ENCODE measurements at places on chromosomes 5 and 9.

- DNase-seq = no peak
Observed at GRCh38 chr9:70100362-70100761, 56.7 kb downstream of the MAMDC2 start.

GRCh38 chr9:70020217-70020616, 23.4 kb upstream of the MAMDC2 start:
- no peak for DNase-seq

- no peak for DNase-seq
Observed at GRCh38 chr5:169029661-169030274, 271.2 kb downstream of the SLIT3 start.

GRCh38 chr9:131649646-131650045, 90.2 kb downstream of the RAPGEF1 start:
- no peak for DNase-seq

GRCh38 chr9:134725605-134725940, 84.0 kb downstream of the COL5A1 start:
- peak; percentile 79 for DNase-seq

- DNase-seq = no peak
Observed at GRCh38 chr5:134581241-134581981, 51.2 kb downstream of the SAR1B start.

DNA sequence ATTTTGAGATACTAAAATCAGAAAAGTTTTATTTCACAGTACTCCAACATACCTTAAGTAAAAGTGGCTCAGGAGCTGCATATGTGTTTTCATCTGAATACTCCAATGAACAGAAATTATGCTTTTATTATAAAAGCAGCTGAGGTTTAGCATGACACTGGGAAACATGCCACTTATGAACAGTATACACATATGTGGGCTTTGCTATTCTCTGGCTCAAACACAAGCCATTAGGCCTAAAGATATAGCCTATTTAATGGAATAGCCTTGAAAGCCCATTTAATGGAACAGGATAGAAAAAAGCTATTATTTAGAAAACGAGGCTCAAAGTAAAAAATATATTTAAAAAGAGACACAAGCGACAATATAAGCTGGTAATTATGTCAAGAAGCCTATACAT, 74.1 kb downstream of the SLC38A9 start:
- DNase-seq = no peak

- no peak for DNase-seq
Observed at GRCh38 chr5:35133186-35133585, 85.4 kb upstream of the AGXT2 start.

DNA sequence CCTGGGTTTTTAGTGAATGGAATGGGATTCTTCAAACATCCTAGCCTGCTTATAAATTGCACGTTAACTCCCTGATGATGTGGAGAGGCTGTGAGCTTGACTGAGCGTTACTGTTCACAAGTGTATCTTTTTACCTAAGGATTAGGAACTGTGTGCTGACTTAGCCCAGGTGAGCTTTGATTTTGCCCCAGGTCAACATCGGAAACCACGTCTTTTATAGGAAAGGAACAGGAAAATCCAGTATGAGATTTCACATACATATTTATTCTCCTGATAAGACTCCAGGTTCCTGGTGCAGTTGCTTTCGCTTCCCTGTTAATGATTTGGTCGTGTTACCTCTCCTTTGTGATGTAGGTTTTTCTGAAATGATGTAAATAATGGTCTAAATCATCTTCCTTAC, 103.2 kb upstream of the BASP1 start:
- DNase-seq = no peak

DNA sequence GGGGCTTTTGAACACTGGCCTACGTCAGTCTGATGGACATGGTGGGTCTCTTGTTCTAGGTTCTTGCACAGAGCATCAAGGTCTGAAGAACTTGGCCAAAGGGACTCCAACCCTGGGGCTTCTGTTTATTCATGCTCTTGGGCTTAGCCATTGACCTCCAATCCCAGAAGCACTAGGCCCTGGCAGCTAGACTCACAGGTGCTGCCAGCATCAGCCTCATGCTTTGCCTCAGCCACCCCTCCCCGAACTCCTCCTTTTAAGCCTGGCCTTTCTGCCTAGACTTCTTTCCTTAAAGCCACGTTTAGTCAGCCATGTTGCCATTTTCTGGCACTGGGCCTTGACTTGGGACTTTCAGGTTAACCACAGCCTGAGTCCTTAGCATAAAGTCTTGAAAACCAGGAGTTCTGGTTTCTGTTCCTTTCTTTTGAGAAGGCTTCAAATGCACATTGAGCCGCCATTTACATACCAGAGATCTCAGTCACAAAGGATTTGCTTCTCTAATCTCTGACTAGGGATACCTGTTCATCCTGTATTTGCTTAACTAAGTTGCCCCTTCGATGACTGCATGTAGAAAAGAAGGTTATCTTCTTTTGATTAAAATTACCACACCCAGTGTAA, 54.7 kb downstream of the ANGPTL2 start:
- DNase-seq = peak; percentile 95

- DNase-seq = no peak
Observed at GRCh38 chr5:143116814-143117213, 286.7 kb downstream of the NR3C1 start.

- DNase-seq = no peak
Observed at GRCh38 chr5:59685793-59686192, 207.7 kb downstream of the PDE4D start.

GRCh38 chr5:9058161-9058560, 487.7 kb downstream of the SEMA5A start:
- DNase-seq = no peak

DNA sequence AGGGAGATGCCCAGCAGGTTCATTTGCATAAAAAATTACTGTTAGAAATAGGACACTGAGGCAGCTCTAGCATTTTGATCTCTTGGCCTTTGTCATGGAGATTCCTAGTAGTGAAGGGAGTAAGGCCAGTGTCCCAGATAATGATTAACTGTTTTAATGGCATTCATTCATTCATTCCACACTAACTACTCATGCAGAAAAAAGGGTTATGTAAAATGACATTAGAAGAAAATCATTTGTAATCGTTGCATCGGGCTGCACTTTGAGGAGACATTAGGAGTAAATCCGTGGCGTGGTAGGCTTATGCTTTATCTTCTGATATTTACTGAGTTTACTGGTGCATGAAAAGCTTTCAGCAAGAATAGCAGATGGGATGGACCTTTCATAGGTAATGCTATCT, 82.6 kb upstream of the GRHPR start:
- no peak for DNase-seq

DNA sequence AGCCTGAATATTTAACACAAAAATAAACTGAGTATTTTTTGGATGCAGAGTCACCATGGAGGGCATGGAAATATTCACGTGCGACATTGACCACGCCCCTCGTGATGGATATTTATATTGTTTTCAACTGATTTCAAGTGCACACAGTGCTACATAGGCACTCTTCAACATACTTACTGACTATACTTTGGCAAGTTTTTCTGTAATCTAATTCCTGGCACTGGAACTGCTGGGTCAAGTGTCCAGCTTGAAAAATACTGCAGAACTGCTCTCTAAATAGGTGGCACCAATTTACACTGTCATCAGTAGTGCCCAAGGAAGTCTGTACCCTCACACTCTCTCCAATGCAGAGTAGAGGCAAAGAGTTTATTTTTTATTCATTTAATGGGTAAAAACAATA, 65.1 kb downstream of the FBN2 start:
- no peak for DNase-seq

DNA sequence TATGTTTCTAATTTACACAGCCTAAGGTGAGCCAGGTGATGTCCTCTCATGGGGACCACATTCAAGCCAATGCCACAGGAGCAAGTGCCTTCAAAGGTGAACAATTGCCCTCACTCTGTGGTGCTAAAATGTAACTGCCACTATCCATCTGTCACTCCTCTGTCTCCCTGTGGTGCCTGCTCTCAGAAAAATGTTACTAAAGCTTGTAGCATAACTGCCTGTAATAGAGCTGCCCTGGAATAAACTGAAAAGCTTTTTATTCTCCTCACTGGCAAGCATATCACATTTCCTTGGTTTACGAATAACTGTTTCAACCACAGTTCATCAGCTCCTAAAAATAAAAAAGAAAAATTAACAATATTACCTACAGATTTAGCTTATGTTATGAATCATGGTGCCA, 142.4 kb downstream of the ST8SIA4 start:
- DNase-seq = no peak

GRCh38 chr9:88268886-88269285, 119.4 kb upstream of the SPIN1 start:
- no peak for DNase-seq

GRCh38 chr5:141883892-141884318, 5.7 kb upstream of the PCDH1 start:
- no peak for DNase-seq

DNA sequence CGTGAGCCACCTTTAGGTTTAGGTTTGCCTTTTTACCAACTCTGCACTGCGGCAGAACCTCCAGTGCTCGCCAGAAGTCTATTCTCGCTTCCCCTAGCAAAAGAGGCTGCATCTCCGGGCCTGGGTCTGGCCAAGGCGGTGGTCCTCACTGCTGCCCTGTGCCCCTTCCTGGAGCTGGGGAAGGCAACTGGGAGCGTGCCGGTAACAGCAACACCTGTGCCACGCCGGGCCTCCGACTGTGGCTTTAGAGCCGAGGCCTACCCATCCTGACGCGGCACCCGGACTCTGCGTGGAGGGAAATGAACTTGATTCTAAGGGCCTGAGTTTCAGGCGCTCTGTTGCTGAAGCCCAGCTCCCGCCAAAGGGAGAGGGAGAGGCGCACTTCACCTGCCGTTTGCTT, 82.4 kb upstream of the SPATA31C2 start:
- no peak for DNase-seq

- DNase-seq = peak; percentile 70
Observed at GRCh38 chr5:65035211-65036206, 266.8 kb downstream of the CWC27 start.

DNA sequence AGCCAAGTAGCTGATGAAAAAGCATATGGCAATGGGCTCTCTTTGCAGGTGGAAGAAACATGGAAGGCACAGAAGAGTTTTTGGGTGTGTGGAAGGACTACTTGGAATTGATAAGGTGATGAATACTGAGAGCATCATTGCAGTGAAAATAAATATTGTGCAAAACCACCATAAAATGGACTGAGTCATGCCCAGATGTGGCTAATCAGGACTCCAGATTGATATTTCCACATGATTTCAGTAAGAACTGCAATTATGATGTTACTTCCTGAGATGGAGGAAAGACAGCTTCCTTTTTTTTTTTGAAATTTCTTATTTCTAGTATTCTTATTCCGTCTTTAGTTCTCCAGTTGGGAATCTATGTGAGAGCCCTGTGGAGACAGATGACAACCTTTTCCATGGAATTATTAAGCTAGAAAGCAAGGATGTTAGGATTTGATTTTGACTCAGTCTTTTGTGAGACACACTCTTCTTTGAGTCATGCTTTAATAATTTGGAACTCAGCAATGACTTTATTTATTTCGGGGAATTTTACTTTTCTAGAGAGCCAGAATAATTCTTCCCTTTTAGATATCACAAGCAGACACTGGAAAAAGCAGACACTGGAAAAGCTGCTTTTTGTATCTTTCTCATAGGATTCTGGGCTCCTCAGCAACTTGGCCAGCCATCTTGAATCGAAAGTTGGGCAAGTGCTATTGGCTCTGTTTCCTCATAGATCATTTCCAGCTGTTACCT, 94.2 kb upstream of the VCAN start:
- DNase-seq = no peak

- no peak for DNase-seq
Observed at GRCh38 chr5:139740138-139740991, 55.2 kb upstream of the PSD2 start.
